ENCODE measurements at places on chromosomes 5 and 9. TPM values are rescaled to one million over a fixed set of nuclear protein-coding genes. Genes with fewer than 3 reads are reported as not detected.

GRCh38 chr5:10454591-10455276 lies 13.1 kb downstream of the ROPN1L start:
- DNase-seq, result no peak

DNA sequence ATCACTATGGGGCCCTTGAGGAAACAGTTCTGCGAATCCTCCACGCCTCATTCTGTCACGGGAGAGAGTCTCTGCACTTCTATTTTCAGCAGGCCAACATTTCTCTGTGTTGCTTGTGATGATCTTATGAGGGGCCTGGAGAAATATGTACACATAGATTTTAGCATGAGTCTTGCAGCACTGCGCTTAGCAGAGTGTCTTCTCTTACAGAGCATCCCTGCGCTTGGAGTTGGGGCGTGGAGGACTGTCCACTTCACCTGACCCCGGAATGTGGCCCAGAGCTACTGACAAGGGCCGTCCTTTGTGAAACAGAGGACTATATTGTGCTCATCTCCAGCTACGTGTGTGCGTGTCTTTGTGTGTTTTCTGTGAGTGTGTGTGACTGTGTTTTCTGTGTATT lies 428.2 kb upstream of the IRX4 start:
- no peak for DNase-seq

DNA sequence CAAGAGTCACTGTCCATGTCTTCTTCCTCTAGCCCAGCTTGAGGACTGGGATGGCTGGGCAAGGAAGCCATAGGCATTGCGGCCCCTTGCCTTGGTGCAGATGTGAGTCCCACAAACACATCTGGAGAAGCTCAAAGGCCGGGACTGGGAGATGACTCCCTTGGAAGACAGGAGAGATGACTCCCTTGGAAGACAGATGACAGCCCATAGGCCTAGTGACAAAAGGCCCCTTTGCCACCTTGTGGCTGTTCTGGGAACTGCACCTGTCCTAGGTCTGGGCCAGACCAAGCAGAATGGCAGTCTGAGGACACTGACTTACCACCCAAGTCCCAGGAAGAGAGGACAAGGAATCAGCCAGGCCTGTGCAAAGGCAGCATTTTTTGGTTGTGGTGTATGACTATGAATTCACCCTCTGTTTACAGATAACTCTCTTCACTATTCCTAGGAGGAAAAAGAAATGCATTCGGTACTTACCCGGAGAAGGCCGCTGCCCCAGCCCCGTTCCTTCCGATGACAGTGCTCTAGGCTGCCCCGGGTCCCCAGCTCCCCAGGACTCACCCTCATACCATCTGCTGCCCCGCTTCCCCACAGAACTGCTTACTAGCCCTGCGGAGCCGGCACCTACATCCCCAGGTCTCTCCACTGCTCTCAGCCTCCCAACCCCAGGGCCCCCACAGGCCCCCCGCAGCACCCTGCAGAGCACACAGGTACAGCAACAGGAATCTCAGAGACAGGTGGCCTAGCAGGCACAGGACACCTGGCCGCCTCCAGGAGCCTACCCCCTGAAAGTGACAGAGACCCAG lies 30.8 kb downstream of the SKP1 start:
- peak; percentile 89 for DNase-seq

DNA sequence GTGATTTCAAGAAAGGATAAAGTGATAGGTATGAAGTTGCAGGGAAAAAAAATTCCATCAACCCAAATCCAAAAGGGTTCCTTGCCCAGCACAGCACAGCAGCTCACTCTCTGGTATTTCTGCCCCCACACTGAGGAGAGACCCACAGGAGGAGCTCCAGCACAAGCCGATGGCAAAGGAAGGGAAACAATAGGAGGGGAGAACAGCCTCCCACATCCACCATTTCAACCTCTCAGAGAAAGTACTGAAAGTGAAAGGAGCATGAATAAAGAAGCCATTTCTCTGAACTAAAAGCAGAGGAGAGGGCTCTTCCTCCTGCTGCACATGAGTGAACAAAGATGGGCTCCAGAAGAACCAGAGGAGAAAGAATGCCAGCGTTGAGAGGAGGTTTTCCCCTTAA lies 54.9 kb upstream of the ZSWIM6 start:
- peak; percentile 48 for DNase-seq

GRCh38 chr5:90549729-90550275 lies 8.8 kb upstream of the ADGRV1 start:
- DNase-seq, result no peak

GRCh38 chr9:119083673-119084072 lies 285.6 kb downstream of the BRINP1 start:
- DNase-seq, result no peak

The IFNB1 gene
- total RNA-seq, result 1.7 TPM

The TRUB2 gene
- total RNA-seq, result 27.2 TPM
